ENCODE measurements at places on chromosomes 3 and 15. TPM values are rescaled to one million over a fixed set of nuclear protein-coding genes. Genes with fewer than 3 reads are reported as not detected.

EOGT gene
- 54.0 TPM for total RNA-seq

CPN2 gene
- not detected for total RNA-seq

ITGA11 gene
- total RNA-seq = 4.5 TPM

TCAIM gene
- 10.7 TPM for total RNA-seq

TJP1 gene
- total RNA-seq = 107 TPM

UQCC5 gene
- 2.8 TPM for total RNA-seq

KBTBD12 gene
- total RNA-seq = 1.4 TPM

FBXW12 gene
- total RNA-seq = not detected

P3H2 gene
- 14.5 TPM for total RNA-seq

CCR8 gene
- total RNA-seq = not detected

DUOX1 gene
- 111 TPM for total RNA-seq

RPS17 gene
- total RNA-seq = 967 TPM

DISP2 gene
- total RNA-seq = 10.1 TPM

CCRL2 gene
- not detected for total RNA-seq

PODXL2 gene
- 50.9 TPM for total RNA-seq

SCAANT1 gene
- not detected for total RNA-seq

ROPN1 gene
- total RNA-seq = not detected

WNT7A gene
- total RNA-seq = not detected

LRTM1 gene
- total RNA-seq = not detected

HRH1 gene
- 0.29 TPM for total RNA-seq

SSUH2 gene
- total RNA-seq = 0.43 TPM

FOXL2 gene
- total RNA-seq = not detected

SCN11A gene
- not detected for total RNA-seq

SKOR1 gene
- 0.14 TPM for total RNA-seq

STRIT1 gene
- total RNA-seq = not detected

CLDN1 gene
- not detected for total RNA-seq

RASGRP1 gene
- 4.3 TPM for total RNA-seq

H1-8 gene
- not detected for total RNA-seq

SPINT1 gene
- total RNA-seq = 58.6 TPM

C3orf49 gene
- not detected for total RNA-seq

RPL29 gene
- total RNA-seq = 874 TPM

C3orf85 gene
- not detected for total RNA-seq

BBX gene
- total RNA-seq = 81.1 TPM

PAQR9 gene
- not detected for total RNA-seq

UCN2 gene
- 0.37 TPM for total RNA-seq

NUP210 gene
- total RNA-seq = 21.1 TPM

All from stomach (tissue), 19 donors.